ENCODE measurements at places on chromosomes 6 and 20.

GRCh38 chr6:44969446-44970185 lies 358.5 kb upstream of the RUNX2 start:
- DNase-seq = no peak

GRCh38 chr20:44038681-44039123 lies 124.0 kb downstream of the TOX2 start:
- DNase-seq = no peak

DNA sequence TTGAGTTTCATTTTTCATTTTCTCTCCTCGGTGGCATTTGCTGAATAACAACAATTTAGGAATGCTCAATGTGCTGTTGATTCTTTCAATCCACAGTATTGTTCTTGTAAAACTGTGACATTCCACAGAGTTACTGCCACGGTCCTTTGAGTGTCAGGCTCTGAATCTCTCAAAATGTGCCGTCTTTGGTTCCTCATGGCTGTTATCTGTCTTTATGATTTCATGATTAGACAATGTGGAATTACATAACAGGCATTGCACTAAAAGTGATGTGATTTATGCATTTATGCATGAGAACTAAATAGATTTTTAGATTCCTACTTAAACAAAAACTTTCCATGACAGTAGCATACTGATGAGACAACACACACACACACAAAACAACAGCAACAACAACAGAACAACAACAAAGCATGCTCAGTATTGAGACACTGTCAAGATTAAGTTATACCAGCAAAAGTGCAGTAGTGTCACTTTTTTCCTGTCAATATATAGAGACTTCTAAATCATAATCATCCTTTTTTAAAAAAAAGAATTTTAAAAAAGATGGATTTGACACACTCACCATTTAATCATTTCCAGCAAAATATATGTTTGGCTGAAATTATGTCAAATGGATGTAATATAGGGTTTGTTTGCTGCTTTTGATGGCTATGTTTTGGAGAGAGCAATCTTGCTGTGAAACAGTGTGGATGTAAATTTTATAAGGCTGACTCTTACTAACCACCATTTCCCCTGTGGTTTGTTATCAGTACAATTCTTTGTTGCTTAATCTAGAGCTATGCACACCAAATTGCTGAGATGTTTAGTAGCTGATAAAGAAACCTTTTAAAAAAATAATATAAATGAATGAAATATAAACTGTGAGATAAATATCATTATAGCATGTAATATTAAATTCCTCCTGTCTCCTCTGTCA lies 88.1 kb downstream of the SNAP25 start:
- peak; percentile 73 for DNase-seq

GRCh38 chr20:10718661-10719060 lies 44.9 kb upstream of the JAG1 start:
- no peak for DNase-seq

GRCh38 chr6:143843677-143843999 lies 500 bp downstream of the LTV1 start:
- DNase-seq = no peak

DNA sequence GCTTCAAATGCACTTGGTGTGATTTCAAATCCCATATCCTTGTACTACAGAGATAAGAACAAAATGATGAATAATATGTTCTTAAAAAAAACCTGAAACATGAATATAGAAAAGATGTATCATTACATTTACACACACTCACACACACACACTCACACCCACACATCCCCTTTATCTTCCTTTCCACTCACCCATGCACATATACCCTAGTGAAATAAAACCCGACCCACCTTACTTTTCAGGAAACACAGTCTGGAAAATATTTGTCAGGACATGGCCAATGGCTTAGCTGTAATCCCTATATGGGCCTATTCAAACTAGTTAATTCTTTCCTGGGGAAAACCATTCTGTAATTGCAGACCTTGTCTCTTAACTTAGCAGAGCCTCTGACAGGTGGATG lies 60.8 kb upstream of the EDN1 start:
- DNase-seq = no peak

DNA sequence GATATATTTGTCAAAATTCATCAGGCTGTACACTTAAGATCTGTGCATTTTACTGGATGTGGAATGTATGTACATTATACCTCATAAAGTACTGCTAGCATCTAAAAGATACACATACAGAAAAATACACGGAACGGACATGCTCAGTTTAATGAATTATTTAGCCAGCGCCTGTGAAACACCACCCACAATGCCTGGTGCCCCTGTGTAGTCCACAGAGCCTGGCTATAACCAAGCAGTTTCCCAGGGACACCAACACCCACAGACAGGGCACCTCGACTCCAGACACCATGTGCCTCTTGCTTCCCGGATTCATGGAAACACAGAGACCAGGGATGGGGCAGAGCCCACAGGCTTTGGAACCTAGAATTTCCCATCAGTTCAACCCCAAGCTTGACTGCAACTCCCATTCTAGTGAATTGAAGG lies 17.4 kb upstream of the ARMC12 start:
- DNase-seq = no peak
